Upper lobe of left lung (tissue), 6 donors: ENCODE measurements at places on chromosomes 16 and 17. TPM values are rescaled to one million over a fixed set of nuclear protein-coding genes. Genes with fewer than 3 reads are reported as not detected.

- DNase-seq = no peak
These were observed 109.1 kb upstream of the CDC42EP4 start for GRCh38 chr17:73420897-73421296.

DNA sequence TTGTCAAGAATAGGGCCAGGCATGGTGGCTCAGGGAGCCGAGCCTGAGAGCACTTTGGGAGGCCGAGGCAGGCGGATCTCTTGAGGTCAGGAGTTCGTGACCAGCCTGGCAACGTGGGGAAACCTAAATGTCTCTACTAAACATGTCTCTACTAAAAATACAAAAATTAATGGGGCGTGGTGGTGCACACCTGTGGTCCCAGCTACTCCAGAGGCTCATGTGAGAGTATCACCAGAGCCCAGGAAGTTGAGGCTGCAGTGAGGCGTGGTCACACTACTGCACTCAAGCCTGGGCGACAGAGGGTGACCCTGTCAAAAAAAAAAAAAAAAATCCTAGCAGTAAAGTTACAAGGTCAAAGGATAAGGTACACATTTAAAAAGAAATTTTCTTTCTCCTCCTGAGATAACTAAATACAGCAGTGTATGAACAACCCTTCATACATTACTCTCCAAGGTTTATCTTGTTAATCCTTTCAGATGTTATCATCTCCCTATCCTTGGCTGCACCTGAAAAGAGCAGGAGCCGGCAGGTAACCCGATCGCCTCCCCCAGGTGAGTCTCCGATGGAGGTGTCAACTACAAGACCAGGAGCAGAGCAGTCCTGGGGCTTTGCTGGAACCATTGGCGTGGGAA lies 122.3 kb downstream of the GOSR1 start:
- DNase-seq = no peak

GRCh38 chr17:13917634-13918033 lies 151.7 kb upstream of the COX10 start:
- DNase-seq = no peak

- no peak for DNase-seq
These were observed 28.4 kb upstream of the MED13 start for GRCh38 chr17:62093188-62094155.

DNA sequence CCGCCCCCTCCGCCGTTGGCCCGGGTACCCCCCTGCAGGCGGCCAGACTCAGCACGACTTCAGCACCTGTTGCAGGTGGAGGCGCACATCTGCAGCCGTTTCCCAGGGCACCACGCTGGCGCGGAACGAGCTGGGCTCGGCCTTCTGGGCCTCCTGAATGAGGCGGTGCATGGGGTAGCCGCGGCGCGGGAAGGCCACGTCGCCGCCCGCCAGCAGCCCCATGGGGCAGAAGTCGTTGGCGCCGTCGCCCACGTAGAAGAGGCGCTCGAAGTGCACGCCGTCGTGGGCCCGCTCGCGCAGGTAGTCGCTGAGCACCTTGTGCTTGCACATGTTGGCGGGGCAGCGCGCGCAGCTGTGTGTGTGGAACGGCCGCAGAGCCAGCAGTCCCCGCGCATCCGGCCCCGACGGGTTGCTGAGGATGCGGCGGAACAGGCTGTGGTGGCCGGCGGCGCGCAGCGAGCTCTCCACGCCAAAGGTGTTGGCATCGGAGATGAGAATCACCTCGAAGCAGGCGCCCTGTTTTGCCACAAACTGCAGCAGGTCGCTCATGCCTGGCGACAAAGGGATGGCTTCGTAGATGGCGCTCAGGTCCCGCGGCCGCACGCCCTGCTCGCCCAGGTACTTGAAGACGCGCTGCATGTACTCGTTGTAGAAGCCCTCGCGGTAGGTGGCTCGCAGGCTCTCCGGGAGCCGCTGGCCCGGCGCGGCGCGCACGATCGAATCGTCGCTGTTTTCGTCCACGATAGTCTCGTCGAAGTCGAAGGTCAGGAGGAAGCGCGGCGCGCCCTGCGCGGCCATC lies 6.2 kb downstream of the PHOSPHO1 start:
- DNase-seq = peak; percentile 92

DNA sequence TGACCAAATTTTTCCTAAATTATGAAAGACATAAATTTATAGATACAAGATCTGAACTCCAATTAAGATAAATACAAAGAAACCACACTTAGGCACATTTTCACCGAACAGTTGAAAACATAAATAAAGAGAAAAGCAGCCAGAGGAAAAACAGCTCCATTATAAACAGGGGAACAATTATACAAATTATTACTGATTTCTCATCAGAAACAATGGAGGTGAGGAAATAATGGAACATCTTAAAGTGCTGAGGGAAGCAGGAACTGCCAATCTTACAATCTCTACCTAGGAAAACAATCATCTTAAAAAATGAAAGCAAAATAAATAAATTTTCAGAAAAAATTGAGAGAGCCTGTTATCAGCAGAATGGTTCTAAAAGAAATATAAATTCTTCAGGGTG lies 234.4 kb upstream of the PMFBP1 start:
- DNase-seq = no peak

- no peak for DNase-seq
These were observed 83.6 kb downstream of the CACNG1 start for GRCh38 chr17:67127925-67128324.

The KCNAB3 gene
- total RNA-seq = 4.5 TPM

The SLC16A11 gene
- 7.3 TPM for total RNA-seq
